Islet precursor cell (in vitro differentiated cells): ENCODE measurements at places on chromosomes 3 and 15.
A peak's percentile ranks its signal among the peaks of the same experiment; 100 is the strongest.

DNA sequence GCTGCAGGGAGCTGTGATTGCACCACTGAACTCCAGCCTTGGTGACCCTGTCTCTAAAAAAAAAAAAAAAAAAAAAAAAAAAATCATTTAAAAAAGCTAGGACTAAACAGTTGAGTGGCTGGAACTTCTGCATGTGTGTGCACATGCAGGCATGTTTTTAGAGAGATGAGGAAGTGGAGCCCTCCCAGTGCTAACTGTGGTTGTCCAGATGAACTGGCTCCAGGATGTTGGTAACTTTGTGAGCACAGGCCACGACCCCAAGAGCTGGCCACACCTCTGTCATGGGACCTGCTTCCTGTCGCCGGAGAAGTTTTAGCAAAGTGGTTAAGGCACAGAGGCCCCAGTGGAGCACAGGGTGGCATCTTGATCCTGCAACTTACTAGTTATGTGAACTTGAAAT, 27.0 kb downstream of the CHCHD6 start:
- DNase-seq: no peak

DNA sequence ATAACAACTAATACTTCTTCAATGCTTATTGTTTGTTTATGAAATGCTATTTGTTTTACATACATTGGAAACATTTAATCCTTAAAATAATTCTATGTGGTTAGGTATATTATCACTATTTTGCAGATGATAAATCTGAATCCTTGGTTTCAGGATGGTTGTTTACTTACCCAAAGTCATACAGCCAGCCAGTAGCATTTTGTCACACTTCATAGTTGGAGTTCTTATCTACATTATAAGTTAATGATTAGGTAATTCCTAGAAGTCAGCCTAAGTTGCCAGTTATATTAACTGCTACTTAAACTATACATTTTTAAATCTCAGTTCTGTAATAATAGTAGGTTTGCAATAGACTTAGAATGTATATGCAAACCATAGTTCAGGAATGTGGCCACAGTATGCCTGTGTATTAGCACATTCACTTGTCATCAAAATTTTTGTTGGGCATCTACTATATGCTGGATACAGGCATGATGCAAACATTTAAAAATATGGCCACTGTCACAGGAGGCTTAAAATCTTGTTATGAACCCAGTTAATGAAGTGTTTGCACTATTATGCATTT, 187.9 kb downstream of the UBE2E2 start:
- DNase-seq: no peak

- no peak for DNase-seq
Observed at GRCh38 chr3:139715743-139716360, 38.1 kb upstream of the NMNAT3 start.

DNA sequence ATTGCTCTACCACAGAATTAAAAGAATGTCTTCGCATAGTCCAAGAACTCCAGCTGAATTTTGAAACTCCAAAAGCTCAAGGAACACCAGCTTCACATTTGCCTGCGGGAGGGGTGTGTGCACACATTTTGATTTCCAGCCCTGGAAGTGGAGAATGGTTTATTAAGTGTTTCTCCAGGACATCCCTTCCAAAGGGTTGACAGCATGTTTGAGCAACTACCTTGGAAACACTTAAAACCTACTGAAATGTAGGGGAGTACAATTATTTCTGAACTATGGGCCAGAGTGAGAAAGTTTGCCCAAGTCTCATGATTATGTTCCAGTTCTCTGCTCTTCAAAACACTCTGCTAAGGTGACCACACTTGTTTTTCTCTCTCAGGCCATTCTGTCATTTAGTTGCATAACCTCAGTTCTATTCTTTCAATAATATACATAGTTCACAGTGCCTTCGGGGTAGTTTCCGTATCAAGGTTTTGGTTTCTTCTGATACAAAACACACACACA, 7.9 kb downstream of the ACP3 start:
- no peak for DNase-seq

GRCh38 chr15:74263466-74263865, 27.3 kb downstream of the CCDC33 start:
- no peak for DNase-seq

DNA sequence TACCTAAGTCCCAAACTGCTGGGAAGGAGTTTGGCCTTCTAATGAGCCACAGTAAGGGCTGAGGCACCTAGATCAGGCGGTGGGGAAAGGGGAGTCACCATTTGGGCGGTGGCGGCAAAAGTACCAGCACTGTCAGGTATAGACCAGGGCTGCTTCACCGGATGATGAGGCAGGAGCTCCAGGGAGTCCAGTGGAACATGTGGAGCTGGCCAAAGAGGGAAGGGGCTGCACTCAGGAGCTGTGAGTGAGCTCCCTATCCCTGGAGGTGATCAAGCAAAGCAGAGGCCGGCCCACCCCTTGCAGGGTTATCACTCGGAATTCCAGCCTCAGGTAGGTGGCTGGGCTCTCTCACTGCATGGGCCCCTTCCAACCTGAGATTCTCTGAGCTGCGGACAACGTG, 108.4 kb downstream of the SEC22A start:
- DNase-seq: no peak

DNA sequence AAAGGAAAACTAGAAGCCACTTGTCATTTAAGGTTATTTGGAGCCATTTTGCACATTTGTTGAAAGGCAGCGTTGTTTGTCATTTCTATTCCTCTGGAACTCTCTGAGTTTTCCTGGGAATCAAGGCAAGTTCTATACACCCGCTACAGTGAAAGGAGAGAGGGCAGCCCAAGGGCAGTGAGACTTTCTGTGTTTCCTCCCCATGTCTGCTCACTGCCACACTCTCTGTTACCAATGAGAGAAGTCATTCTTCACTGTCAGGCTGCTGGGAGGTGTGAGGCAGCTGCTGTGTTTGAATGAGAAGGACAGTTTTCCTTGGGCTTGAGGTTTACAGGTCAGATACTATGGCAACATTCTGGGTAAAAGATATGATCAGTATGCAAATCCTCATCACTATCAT, 36.0 kb downstream of the ATP13A5 start:
- DNase-seq: peak; percentile 60

DNA sequence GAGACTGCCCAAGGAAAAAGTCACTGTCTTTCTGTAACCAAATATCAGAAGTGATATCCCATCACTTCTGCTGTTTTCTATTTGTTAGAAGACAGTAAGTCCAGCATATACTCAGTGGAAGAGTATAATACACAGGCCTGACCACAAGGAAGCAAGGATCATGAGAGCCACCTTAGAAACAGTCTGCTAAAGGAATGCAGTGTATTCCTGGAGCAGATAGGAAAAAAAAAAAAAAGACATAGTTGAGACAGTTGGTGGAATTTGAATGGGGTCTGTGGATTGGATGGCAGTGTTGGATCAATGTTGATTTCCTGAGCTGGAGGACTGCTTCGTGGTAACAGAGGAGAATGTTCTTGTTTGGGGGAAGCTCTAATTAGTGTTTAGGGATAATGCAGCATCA, 26.5 kb upstream of the FBXL2 start:
- no peak for DNase-seq

GRCh38 chr3:136196064-136196400, at the start of gene MSL2:
MSL2 (minus strand) TSS chr3:136196335; CDS start chr3:136195113, 1,222 bp downstream.
- no peak for DNase-seq

- no peak for DNase-seq
Observed at GRCh38 chr15:38308797-38309196, 56.2 kb downstream of the SPRED1 start.

GRCh38 chr3:8824238-8824637, 54.8 kb upstream of the OXTR start:
- DNase-seq: no peak

GRCh38 chr3:133479895-133480669, 80.2 kb downstream of the BFSP2 start:
- DNase-seq: peak; percentile 94

- DNase-seq: no peak
Observed at GRCh38 chr15:52243697-52244555, 51.7 kb downstream of the MYO5C start.

DNA sequence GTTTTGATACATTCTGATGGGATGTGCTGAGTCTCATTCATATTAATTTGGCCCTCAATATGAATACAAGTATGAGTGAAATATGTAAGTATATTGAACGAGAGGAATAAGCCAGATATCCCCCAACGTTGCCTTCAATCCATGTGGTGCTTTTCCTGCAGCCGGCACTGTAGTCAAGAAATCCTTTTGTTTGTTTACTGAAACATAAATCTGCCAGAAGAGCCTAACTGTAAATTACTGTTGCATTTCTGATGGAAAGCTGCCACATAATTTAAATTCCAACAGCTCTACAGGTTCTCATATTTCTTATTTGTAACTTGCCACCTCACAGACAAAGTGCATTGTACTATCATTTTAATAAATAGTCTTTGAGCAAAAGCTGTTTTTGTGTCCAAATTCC, 314.0 kb downstream of the KBTBD8 start:
- no peak for DNase-seq

GRCh38 chr3:45412763-45413162, 24.4 kb downstream of the LARS2 start:
- DNase-seq: no peak

DNA sequence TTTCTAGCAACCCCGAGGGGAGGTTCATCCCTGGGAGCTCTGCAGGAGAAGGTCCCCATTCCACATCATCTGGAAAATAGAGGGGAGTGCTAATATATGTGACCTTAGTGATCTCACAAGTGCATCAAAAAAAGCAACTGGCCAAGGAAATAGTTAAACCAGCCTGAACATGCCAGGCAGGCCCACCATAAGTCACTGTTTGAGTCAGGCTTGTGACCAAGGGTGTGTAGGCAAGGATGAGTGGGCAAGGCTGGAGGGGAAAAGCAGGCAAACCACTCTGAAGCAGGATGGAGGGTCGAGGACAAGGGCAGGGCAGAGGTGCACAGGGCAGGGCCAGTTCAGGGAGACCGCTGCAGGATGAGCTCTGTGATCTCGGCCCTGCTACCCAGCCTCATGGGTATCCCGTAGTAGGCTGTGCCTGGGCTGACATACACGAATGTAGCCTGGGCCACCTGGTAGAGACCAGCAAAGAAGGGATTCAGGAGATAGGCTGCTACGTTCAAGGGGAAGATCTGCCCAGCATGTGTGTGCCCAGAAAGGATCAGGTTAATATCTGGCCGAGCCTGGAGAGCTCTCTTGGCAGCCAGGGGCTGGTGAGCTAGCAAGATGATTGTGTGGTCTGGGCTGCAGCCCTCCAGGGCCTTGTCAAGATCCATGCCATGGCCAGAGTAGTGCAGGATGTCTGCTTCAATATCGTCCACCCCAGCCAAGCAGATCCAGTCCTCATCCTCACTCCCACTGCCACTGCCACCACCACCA, 4.3 kb downstream of the GLB1 start:
- no peak for DNase-seq

GRCh38 chr3:134477938-134478337, 7.8 kb downstream of the ANAPC13 start:
- DNase-seq: no peak

DNA sequence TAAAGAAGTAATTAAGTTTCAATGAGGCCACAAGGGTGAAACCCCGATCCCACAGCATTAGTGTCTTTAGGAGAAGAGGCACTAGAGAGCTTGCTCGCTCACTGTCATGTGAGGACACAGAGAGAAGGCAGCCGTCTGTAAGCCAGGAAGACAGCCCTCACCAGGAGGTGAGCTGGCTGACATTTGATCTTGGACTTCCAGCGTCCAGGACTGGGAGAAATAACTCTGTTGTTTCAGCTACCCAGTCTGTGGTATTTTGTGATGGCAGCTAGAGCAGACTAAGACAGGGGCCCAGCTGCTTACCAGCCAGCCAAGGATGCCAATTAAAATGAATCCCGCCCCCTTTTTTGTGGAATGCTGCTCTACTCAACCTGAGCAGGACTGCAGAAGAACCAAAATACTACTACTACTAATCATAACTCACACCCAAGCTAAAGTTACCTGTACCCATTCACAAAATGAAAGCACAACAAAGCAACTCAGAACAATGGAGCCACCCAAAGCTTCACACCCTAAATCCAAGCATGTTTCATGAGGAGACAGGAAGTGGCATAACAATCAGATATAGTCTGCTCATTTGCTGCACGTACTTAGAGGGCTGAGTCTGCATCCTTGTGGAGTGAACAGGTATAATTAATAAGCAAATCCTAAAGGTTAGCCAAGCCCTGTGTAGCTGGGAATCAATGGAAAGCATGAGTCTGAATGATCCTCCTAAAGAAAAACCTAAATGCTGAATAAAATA, 35.6 kb upstream of the RHCG start:
- peak; percentile 63 for DNase-seq

DNA sequence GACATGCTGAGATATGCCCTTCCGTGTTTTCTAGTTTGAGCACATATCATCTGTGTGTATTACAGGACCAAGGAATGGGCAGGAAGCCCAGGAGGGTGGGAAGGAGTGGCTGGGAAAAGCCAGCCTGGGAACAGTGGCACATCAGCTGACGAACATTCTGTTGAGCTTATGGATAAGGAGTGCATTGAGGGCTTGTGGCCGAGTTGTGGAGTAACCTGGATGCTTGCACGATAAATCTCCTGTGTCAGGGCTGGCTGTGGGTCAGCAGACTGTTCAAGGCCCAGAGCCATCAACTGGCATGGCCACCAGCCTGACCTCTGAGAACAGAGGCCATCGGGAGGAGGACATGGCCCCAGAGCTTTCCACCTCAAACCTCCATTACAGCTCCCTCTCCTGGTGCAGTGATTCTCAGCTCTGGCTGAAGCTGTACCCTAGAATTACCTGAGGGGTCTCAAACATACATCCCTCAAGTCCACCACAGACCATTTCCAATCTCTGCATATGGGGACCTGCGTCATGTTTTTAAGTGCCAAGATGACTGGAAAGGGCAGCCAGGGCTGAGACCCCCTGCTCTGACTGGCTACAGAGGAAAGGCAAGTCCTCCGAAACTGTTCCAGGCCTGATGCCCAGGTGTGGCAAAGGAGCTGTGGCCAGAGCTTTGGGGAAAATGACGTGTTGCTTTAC, 4.8 kb upstream of the VILL start:
- peak; percentile 40 for DNase-seq

GRCh38 chr3:111723293-111724215, 128.4 kb upstream of the ZBED2 start:
- DNase-seq: no peak

DNA sequence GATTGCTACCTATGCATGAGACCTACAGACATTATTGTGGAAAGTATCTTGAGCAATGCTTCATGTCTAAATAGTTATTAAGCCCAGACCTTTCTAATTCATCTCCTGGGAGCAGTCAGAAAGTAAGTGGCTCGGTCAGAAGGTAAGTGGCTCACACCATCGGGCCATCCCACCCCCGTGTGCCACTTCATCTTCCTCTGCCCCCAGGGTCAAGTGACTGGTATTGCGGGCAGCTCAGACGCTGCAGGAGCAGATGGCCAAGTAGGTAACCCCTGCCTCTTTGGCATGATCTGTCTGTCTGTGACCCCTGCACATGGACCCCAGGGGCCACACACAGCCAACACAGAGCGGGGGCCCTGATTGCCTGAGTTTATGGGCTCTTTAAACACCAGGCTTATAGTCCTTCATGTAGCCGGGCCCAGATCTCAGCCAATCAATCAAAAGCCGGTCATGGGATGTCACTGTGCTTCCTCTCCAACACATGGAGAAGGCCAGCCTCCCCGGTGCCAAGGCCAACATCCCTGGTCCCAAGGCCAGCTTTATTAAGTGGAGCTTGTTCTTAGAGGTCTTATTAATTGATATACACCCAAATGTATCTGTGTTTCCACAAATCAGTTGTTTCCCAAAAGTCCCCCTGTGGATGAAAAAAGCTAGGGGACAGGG, 42.9 kb downstream of the LARP6 start:
- no peak for DNase-seq

GRCh38 chr3:40240921-40241320, 68.6 kb upstream of the EIF1B start:
- DNase-seq: no peak
